ENCODE measurements at places on chromosomes 1 and 21. TPM values are rescaled to one million over a fixed set of nuclear protein-coding genes. Genes with fewer than 3 reads are reported as not detected.

FAM151A gene
- polyA plus RNA-seq = 39.5 TPM

RHD gene
- 1.1 TPM for polyA plus RNA-seq

ETV3L gene
- polyA plus RNA-seq = not detected

SMCP gene
- not detected for polyA plus RNA-seq

KRTAP22-1 gene
- polyA plus RNA-seq = not detected

NBPF4 gene
- not detected for polyA plus RNA-seq

FOXE3 gene
- 0.43 TPM for polyA plus RNA-seq

OPTC gene
- polyA plus RNA-seq = not detected

RSPO1 gene
- polyA plus RNA-seq = 6.3 TPM

LDLRAD1 gene
- not detected for polyA plus RNA-seq

LCE1C gene
- not detected for polyA plus RNA-seq

UHMK1 gene
- 28.8 TPM for polyA plus RNA-seq

DNA sequence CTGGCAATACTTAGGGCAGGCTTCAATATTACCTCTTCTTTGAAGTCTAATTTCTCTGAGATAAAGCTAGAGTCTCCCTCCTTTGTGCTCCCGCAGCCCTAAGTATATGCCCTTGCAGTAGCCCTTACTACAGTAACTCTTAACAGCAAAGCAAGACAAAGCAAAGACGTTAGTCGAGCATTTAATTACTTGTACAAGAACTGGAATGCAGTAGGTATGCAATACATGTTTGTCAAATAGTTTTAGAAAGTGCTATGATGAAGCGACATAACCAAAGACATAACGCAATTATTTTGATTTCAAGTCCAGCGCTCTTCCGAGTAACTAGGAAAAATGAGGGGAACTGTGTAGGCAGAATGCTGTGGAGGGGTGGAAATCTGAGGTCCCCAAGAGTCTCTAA is 1.6 kb downstream of the P3H1 start:
- DNase-seq = no peak

- no peak for DNase-seq
Observed at GRCh38 chr1:14625996-14626395, 27.5 kb downstream of the KAZN start.

- no peak for DNase-seq
Observed at GRCh38 chr1:43803105-43803504, 95.8 kb downstream of the ST3GAL3 start.

GRCh38 chr21:45471525-45472221 is 66.7 kb downstream of the COL18A1 start:
- peak; percentile 41 for DNase-seq

DNA sequence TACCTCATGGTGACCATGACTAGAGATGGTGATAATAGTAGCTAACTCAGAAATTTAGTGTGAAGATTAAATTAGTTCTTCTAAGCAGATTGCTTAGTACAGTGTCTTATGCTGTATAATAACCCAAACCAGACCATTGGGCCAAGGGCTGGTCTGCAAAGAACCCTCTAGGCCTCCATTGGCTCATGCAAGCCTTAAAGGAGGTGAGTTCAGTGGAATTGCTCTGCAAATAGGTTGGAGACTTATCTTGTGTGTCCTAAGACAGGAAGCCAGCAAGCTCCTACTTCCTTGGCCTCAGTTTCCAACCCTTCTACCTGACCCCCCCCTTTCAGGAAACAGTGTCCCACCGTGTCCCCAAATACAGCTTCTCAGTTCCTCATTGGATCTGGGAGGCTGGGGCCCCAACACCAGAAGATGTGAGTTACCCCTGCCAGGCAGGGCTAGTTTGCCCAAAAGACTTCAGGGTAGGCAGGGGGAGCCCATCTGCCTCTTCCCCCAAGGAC is 1.9 kb upstream of the MEF2D start:
- DNase-seq = no peak

GRCh38 chr1:23282957-23283356 is 61.1 kb downstream of the HNRNPR start:
- DNase-seq = no peak

GRCh38 chr1:235107368-235108184 is 21.1 kb downstream of the TOMM20 start:
- DNase-seq = no peak

- DNase-seq = no peak
Observed at GRCh38 chr1:66998972-66999371, 55.0 kb downstream of the SLC35D1 start.

GRCh38 chr1:8603220-8603616 is 214.2 kb downstream of the RERE start:
- no peak for DNase-seq

GRCh38 chr1:114315631-114316030 is 162.0 kb upstream of the SYT6 start:
- no peak for DNase-seq

DNA sequence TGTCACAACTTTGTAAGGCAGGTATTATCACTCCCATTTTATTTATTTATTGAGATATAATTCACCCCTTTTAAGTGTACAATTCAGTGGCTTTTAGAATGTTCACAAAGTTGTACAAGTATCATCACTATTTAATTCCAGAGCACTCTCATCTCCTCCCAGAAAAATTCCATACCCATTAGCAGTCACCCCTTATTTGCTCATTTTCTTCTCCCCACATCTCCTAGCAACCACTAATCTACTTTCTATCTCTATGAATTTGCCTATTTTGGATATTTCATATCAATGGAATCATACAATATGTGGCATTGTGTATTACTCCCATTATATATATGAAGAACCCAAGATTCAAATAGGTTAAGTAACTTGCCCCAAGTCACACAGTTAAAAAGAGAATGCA is 7.0 kb downstream of the DSTYK start:
- DNase-seq = no peak

DNA sequence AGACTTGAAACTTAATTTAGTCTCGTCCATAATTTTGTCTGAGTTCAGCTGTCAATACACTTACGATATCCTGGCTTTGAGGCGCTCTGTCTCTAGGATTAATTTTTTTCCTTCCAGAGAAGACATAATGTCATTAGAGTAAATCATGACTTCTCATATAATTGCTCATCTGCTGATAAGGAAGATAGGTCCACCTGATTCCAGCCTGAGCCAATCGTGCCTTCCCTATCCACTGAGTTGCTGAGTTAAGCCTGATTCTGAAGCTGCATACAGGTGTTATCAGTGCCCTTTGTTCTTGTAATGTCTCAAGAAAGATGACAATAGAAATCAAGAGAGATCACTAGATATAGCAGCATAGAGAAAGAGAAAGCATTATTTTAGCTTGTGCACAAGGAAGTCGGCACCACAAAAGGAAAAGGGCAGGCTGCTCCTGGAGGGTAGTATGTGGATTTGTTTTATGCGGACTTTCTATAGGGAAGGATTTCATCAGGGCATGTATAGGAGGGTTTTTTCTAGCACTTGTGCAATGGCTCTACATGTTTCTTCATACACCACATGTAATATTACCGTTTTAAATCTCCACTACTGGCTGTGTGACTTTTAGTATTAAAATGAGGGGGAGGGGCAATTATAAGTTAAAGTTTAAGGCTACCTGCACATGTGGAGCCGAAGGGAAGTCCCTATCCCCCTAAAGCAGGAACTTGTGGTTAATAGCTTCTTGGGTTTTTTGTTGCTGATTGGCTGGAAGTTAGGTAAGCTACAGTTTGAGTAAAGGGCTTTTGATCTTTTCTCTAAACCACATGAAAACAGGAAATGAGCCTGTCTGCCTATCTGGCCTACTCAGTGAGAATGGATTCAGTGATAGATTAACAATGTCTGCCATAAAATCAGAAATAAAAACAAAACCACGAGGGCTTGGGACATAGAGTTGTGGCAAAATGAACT is 133.4 kb downstream of the PLPPR5 start:
- DNase-seq = no peak

GRCh38 chr1:109979489-109980091 is 5.0 kb upstream of the AHCYL1 start:
- no peak for DNase-seq

GRCh38 chr1:86703696-86704457 is 499 bp upstream of the SH3GLB1 start:
- DNase-seq = no peak

GRCh38 chr1:220890602-220891001 is 11.4 kb downstream of the HLX start:
- no peak for DNase-seq

GRCh38 chr1:165387505-165387904 is 31.0 kb upstream of the LMX1A start:
- no peak for DNase-seq

DNA sequence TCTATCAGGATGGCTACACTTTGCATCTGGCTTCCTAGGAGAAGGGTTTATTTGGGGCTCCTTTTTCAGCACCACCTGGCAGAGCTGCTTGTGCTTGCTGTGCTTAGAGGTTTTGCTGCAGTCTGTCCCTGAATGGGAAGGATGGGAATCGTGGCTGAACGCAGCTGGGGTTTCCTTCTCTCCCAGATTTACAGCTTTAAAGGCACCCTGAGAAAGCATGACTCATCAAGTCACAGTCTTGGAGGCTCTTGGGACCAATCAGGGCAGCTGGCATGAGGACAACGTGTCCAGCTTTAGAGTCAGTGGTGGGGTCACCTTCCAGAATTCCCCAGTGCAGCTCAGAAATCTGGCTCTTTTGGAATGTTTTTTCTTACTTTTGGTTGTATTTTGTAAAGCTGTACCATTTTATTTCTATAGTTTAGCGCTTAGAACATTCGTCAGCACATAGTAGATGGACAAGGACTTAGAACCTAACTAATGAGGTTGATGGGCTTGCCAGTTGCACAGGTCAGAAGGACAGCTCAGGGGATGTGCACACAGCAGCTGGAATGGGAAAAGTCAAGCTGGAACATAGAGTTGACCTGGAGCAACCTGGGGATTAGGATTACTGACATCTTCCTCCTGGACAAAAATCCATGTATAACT is 222.6 kb downstream of the PRDM2 start:
- no peak for DNase-seq

DNA sequence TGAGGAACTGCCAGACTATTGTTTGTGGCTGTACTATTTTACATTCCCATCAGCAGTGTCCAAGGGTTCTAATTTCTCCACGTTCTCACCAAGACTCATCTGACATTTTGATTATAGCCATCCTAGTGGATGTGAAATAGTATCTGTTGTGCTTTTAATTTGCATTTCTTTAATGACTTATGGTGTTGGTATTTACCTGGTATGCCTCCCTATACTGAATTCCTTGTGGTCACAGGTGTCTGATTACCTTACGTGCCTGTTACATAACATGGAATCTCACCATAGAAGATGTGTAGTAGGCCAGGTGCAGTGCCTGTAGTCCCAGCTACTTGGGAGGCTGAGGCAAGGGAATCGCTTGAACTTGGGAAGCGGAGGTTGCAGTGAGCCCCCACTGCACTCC is 13.5 kb downstream of the ZYG11A start:
- DNase-seq = no peak

DNA sequence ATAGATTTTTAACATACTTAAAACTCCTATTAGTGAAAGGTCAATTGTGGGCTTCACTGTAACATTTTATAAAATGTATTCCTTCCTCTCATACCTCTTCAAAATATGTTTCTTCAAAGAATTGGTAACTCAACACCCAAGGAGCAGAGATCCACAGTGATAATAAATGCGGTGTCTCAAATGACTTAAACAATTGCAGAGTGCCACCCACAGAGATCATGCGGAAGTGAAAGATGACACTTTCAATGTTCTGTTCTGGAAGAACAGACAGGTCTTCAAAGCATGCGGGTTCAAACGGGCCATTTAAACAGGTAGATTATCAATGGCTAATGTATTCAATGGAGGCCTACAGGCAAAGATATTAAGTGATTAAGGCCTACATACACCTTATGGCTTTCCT is 157.0 kb upstream of the GREM2 start:
- DNase-seq = no peak

DNA sequence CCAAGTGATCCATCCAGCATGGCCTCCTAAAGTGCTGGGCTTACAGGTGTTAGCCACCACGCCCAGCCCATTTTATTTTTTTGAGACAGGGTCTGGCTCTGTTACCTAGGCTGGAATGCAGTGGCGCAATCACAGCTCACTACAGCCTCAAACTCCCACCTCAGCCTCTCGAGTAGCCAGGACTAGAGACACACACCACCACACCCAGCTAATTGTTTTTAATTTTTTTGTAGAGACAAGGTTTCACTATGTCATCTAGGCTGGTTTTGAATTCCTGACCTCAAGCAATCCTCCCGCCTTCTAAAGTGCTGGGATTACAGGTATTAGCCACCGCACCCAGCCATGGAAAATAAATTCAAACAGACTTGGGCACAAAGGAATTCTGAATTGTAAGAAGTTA is 31.9 kb downstream of the PUM1 start:
- DNase-seq = peak; percentile 51

- peak; percentile 71 for DNase-seq
Observed at GRCh38 chr1:232538224-232538942, 91.5 kb downstream of the SIPA1L2 start.

DNA sequence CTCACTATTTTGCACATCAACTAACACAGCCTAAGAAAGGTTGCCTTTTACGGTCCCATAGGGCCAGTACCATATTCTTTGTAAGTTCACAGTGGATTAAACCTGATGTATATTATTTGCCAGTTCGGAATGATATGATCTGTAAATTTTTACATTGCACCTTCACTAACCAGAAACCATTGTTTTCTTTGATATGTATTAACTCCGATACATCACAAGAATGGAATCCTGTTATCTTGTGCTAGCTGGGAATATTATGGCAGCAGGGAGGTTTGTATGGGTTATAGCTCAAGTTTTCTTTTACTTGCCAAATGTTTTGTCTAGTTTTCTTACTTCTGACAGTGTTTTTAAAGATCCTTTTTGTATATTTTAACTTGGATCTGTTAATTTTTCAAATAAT is 51.4 kb upstream of the S1PR1 start:
- DNase-seq = no peak

GRCh38 chr1:226882631-226883409 is 12.4 kb downstream of the PSEN2 start:
- DNase-seq = no peak

- no peak for DNase-seq
Observed at GRCh38 chr21:34187935-34188334, 114.6 kb downstream of the MRPS6 start.

- no peak for DNase-seq
Observed at GRCh38 chr1:192488058-192488457, 87.5 kb upstream of the RGS1 start.

DNA sequence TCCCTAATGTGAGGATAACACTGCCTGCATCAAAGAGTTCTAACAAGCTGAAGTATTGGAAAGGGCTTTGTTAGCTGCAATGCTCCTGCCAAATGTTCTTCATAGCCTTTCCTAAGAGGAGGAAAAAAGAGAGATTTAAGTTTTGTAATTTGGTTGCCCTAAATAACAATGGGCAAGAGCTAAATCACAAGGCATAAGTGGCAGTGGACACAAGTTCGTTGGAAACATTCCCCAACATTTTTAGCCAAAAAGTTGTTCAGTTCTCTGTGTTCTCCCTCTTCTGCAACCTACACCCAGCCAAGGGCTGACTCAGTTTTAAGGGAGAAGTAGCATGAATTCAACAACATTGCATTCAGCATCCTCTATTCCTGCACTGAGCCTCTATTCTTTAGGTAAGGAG is 2.6 kb upstream of the UQCRHL start:
- no peak for DNase-seq

DNA sequence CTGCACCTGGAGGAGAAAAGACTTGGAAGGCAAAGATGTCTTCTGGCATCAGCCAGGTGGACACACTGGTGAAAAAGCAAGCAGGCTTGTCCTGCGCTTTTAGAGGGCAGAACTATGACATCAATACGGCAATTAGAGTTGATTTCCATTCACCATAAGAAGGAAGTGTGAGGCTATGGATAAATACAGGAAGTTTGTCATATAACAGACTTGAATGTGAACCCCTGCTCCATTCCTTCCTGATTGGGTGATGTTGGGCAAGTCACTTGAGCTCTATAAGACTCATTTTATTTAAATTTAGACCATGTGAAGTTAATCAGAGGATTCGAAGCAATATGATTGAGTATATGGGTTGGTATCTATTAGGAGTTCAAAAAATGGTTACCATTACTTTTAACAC is 137.8 kb downstream of the PLPP3 start:
- no peak for DNase-seq
